HuH-7.5 (cell line): ENCODE measurements at places on chromosomes 13 and 19.
A peak's percentile ranks its signal among the peaks of the same experiment; 100 is the strongest.

- DNase-seq, result no peak
These were observed 25.1 kb downstream of the AP1M1 start for GRCh38 chr19:16222806-16223205.

DNA sequence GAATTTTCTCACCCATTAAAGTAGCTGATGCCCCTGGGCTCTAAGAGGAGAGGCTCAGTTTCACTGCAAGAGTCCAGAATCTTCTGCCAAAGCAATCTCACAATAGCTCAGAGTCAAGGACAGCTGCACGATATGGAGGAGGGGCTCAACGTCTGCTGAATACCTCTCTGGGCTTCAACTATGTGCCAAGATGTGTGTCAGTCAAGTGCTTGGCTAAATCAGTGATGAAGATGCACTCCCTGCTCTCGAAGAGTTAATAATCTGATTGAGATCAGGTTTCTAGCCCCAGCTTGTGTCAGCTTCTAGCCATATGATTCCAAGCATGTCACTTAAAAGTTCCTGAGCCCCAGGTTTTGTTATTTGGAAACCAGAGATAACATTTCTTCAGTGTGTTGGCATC, 46.8 kb downstream of the KLF12 start:
- no peak for DNase-seq

- DNase-seq, result no peak
These were observed 217.0 kb upstream of the OBI1 start for GRCh38 chr13:78875792-78876580.

DNA sequence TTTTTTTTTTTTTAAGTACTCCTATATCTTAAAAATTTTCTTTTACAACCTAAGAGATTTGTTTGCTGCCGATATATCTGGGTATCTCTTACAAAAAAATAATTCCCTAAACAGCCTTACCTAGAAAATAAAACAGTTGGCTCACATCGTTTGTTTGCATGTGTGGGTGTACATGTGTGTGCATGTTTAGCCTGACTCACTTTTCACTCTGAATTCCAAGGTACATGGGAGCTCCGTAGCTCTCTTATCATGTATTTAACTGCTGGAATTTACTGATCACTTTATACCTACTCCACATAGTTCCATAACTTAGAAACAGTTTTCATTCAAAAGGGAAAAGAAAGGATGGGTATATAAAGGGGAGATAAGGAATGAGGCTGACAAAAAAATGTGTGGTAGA, 616.5 kb downstream of the GPC6 start:
- no peak for DNase-seq

DNA sequence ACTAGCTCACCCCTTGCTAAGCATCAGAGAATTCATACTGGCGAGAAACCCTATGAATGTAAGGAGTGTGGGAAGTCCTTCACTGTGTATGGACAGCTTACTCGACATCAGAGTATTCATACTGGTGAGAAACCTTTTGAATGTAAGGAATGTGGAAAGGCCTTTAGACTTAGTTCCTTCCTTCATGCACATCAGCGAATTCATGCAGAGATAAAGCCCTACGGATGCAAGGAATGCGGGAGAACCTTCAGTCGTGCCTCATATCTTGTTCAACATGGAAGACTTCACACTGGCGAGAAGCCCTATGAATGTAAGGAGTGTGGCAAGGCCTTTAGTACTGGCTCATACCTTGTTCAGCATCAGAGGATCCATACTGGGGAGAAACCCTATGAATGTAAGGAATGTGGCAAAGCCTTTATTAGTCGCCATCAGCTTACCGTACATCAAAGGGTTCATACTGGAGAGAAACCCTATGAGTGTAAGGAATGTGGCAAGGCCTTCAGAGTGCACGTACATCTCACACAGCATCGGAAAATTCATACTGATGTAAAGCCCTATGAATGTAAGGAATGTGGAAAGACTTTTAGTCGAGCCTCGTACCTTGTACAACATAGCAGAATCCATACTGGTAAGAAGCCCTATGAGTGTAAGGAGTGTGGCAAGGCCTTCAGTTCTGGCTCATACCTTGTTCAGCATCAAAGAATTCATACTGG, 17.3 kb downstream of the ZNF30 start:
- DNase-seq, result no peak

DNA sequence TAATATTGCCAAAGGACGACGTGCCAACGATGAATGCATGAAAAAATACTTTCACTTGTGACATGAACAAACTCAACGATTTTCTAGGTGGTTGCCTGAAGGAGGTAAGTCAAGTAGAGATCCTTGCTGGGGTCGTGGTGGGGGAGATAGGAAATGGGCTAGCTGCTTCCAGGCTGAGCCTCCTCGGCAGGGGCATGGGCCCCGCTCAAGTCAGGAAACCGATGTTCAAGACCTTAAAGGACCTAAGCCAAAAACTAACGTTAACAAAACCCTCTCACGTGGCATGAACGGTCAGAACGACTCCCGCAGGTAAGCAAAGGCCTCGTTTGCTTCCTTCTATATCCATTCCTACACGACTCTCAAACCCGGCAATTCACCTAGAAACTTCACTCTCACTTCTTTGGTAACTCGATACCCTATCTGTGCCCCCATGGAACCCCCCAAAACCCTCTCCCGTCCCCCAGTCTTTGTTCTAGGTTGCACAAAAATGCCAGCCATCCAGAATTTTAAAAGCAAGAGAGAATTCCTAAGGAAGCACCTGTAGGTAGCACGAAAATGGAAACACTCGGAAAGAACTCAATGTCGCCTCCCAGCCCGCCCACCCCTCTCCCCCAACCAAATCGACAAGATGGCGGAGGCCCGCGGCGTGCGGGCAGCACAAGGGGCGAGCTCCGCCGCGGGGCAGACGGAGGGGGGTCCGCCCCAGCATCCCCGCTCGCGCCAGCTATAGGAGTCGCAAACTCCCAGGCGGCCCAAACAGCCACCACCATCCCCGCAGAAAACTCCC, 13.6 kb downstream of the ACP4 start:
- DNase-seq, result peak; percentile 59

- no peak for DNase-seq
These were observed 4.7 kb upstream of the IRS2 start for GRCh38 chr13:109790942-109791605.

- no peak for DNase-seq
These were observed 12.8 kb downstream of the ZNF579 start for GRCh38 chr19:55567708-55568328.

DNA sequence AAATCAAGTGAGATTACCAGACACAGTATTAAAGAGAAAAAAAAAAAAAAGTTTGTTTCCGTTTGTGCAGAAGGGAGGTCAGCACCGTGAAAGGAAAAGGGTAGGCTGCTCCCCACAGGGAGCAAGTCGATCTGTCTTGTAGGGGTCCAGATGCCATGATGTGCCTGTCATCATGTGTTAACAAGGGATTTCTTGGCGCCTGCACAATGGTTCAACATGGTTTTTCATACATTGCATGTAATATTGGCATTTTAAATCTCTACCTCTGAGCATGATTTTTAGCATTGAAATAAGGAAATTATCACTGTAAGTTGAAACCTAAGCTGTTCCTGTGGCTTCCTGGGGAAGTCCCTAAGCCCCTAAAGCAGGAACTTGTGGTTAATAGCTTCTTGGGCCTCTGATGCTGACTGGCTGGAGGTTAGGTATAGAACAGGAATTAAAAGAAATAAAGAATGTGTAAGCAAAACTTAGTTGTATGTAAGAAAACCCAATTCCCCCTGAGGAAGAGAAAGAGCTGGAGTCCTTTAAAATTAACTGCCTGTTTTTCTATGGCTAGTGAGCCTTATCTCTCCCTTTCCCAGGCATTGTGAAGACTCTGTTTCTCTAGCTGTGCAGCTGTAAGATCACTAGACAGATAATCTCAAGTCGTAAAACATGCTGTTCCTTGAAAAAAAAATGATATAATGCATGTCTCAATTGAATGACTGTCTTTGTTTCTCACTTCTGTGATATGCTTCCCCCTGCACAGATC, 7.4 kb upstream of the FCGBP start:
- DNase-seq, result no peak

DNA sequence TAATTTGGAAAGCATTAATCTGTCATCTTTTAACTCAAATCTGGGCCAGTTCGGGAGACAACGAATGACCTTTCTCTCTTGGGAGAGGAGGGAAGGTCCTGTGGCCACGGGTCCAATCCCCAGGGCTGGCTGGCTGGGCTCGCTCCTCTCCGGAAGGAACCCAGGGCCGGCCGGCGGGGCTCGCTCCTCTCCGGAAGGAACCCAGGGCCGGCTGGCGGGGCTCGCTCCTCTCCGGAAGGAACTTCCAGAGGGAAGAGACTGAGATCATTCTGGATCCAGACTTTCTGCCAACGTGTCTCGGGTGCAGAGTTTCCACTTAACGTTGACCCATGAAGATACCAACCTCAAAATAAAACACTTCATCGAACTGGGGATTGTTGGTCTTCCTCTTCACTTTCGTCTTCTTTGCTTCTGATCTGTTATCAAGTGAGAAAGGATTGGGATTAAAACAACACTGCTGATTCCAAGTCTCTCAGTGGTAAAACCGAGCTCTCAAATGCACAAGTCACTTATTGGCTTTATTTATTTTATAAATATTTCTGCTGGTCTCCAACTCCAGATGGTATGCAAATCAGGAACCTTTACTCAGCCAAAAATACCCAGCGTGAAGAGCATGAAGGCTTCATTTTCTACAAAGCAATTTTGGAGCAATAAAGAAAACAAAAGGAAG, 53.3 kb upstream of the C13orf46 start:
- DNase-seq, result no peak

GRCh38 chr19:39097299-39097698, 13.1 kb downstream of the ACP7 start:
- no peak for DNase-seq

DNA sequence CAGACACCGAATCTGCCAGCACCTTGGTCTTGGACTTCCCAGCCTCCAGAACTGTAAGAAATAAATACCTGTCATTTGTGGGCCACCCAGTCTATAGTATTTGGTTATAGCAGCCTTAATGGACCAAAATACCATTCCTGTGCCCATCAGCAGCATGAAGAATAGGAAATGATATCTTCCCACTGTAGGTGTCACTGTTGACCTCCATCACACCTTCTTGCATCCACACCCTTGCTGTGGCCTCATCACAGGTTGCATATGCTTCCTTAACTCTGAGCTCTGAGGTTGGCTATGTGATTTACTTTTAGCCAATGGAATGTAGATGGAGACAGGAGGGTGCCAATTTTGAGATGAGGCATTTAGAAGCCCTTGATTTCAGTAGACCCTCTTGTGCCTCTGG, 242.0 kb upstream of the TSHZ3 start:
- DNase-seq, result no peak

DNA sequence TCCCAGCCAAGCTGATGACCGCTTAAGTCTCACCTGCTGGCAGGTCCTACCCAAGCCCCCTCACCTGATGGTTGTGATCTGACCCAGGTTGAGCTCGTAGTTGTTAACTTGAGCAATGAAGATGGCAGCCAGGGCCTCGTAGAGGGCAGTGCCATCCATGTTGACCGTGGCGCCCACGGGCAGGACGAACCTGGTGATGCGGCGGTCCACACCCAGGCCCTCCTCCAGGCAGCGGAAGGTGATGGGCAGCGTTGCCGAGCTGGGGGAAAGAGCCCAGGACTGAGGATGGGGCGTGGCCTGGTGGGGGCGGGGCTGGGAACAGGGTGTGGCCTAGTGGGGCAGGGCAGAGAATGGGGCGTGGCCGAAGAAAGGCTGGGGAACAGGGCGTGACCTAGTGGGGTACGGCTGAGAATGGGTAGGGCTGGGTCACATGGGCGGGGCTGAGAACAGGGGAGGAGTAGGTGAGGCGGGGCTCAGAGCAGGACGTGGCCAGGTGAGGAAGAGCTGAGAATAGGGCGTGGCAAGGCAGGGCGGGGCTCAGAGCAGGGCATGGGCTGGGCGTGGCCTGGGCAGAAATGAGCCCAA, 12.9 kb downstream of the OR7C2 start:
- no peak for DNase-seq

- no peak for DNase-seq
These were observed 129.9 kb downstream of the RNF17 start for GRCh38 chr13:24893863-24894262.

DNA sequence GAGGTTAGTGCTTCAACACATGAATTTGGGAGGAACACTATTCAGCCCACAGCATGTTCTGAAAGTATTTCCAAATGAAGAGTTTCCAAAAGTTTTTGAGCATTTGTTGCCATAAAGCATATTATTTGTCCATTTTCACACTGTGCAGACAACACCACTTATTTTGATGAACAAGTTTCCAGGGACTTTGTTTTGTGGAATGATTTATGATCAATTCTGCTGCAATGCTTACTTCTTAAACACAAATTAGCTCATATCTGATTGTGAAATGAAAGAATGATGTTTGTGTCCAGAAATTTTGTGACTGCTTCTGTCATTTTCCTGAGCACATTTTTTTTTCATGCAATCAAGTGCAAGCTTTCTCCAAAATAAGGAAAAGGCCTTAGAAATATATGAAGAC, 205.3 kb downstream of the RAP2A start:
- DNase-seq, result no peak

DNA sequence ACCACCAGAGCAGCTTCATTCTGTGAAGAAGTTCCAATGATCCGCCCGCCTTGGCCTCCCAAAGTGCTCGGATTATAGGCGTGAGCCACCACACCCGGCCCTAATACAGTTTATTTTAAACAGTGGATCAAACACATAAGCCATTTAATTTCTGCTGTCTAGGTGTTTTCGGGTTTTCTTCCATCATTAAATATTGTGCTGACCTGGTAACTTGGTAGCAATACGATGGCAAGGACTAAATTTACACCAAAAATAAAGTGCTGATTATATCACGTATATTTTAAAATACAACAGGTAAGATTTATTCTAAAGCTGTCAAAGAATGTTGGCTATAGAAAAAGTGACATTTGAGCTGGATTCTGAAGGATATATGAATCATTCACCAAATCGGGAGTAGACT, 1.3 kb downstream of the MED4 start:
- no peak for DNase-seq

DNA sequence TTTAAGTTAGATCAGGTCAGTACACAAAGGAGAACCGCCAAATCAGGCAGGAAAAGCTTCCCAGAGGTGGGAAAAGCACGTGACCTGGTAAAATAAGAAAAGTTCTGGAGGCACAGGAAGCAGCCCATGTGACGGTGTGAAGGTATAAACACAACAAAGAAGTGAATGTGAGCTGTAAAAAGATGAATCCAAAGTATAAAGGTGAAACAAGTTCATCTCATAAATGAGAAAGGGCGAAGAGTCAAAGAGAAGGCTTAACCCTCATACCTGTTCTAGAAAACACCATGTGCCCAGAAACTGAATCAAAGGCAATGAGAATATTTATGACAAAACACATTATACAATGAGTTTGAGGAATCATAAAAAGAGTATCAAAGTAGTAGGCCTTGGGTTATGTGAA, 47.0 kb downstream of the USP12 start:
- no peak for DNase-seq

- DNase-seq, result no peak
These were observed 4.3 kb downstream of the ONECUT3 start for GRCh38 chr19:1757468-1758230.

DNA sequence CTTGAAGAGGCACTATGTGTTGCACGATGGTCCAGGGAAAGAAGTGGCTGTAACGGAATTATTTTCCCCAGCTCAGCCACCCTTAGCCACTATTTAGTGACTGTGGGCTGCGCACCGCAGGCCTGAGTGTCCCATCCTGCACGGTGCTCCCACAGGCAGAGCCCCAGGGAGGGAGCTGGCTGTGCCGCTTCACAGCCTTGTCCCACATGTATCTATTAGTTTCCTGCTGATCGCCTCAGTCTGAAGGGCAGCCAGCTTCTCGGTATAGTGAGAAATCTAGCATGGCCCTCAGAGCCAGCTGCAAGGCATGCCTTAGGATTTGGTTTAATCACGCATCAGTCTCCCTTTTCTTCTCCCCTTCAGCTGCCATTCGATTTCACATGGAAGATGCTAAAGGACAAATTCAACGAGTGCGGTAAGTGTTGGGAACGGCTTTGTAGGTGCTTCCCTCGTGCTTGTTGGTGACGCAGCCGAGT, 15.7 kb downstream of the PRAM1 start:
- DNase-seq, result no peak

GRCh38 chr13:101618440-101619187, 166.1 kb downstream of the ITGBL1 start:
- DNase-seq, result no peak
